Heart left ventricle (tissue), 16 donors: ENCODE measurements at places on chromosomes 7 and 10. TPM values are rescaled to one million over a fixed set of nuclear protein-coding genes. Genes with fewer than 3 reads are reported as not detected.

Gene FANK1
- total RNA-seq: not detected

Gene CAV1
- total RNA-seq: 281 TPM

Gene CDHR1
- total RNA-seq: 0.19 TPM

Gene NOC3L
- total RNA-seq: 4.5 TPM

Gene STAMBPL1
- 3.9 TPM for total RNA-seq

Gene TMEM225B
- 0.51 TPM for total RNA-seq

Gene NOS3
- total RNA-seq: 25.1 TPM

Gene TNPO3
- total RNA-seq: 31.3 TPM

Gene SPACDR
- total RNA-seq: not detected

Gene LRRTM3
- not detected for total RNA-seq

Gene NEUROG3
- total RNA-seq: not detected

Gene CLEC2L
- 0.36 TPM for total RNA-seq

Gene TNRC18
- total RNA-seq: 66.6 TPM

Gene SHH
- not detected for total RNA-seq

Gene CPEB3
- 17.2 TPM for total RNA-seq

Gene FBXO24
- 0.65 TPM for total RNA-seq

Gene DKK1
- not detected for total RNA-seq

Gene RET
- total RNA-seq: 3.3 TPM

Gene GNGT1
- total RNA-seq: not detected

Gene TMEM243
- total RNA-seq: 13.1 TPM

Gene AKR1C8
- total RNA-seq: 0.72 TPM

Gene TBATA
- not detected for total RNA-seq

Gene SRGN
- 54.7 TPM for total RNA-seq

Gene LAMB4
- 0.20 TPM for total RNA-seq

Gene FAM25A
- not detected for total RNA-seq

Gene EFCAB10
- not detected for total RNA-seq

Gene IGF2BP3
- total RNA-seq: 1.1 TPM

Gene HSPB1
- total RNA-seq: 2,201 TPM

Gene H2BK1
- not detected for total RNA-seq

Gene HOXA5
- total RNA-seq: 2.8 TPM

Gene PLAC9
- 20.6 TPM for total RNA-seq

Gene UCN3
- not detected for total RNA-seq

Gene MYO1G
- total RNA-seq: 19.0 TPM

Gene SLC26A4
- 1.1 TPM for total RNA-seq

Gene UNC5B
- total RNA-seq: 9.1 TPM

Gene PAPSS2
- 5.4 TPM for total RNA-seq

Gene TLX1
- 0.15 TPM for total RNA-seq
